ENCODE measurements at places on chromosomes 6 and 20. TPM values are rescaled to one million over a fixed set of nuclear protein-coding genes. Genes with fewer than 3 reads are reported as not detected.

Gene DNAH8
- total RNA-seq: not detected

Gene IL17F
- not detected for total RNA-seq

Gene SGK2
- total RNA-seq: 3.1 TPM

Gene RNF217
- total RNA-seq: 42.3 TPM

Gene CYP39A1
- 2.9 TPM for total RNA-seq

Gene TRIM26
- total RNA-seq: 53.9 TPM

Gene C6orf118
- total RNA-seq: not detected

Gene GDAP1L1
- total RNA-seq: not detected

Gene SOX18
- total RNA-seq: 0.83 TPM

Gene PDE7B
- not detected for total RNA-seq

Gene LY6G6C
- 1.2 TPM for total RNA-seq

Gene CFAP206
- 2.9 TPM for total RNA-seq

Gene COX4I2
- total RNA-seq: not detected

Gene NRSN1
- total RNA-seq: not detected

Gene ELOVL2
- 0.41 TPM for total RNA-seq

Gene TNFRSF6B
- total RNA-seq: not detected

Gene ENPP5
- 8.0 TPM for total RNA-seq
